ENCODE measurements at places on chromosomes 1 and 21. TPM values are rescaled to one million over a fixed set of nuclear protein-coding genes. Genes with fewer than 3 reads are reported as not detected.

DNA sequence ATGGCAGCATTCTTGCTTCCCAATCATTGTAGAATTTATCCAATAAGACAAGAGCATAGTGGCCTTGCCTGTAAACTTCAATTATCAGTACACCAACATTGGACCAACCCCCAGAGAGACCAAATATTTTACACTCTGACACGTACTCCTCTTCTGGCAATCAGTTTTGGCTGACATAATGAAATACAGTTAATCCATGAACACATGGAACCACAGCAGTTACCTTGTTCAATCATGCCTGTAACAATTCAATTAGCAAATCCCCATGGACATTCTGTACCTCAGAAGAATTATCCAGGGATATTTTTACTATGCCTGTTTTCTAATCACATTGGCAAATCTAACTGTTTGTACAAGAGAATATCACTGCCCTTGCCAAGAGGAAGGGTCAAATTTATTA is 2162.0 kb downstream of the MRPL39 start:
- H3K4me3 ChIP-seq: no peak overlapping the region
- H3K4me1 ChIP-seq: no peaks in the 10 kb centered on the region
- no peaks in the 10 kb centered on the region for H3K27me3 ChIP-seq
- no peaks in the 10 kb centered on the region for H3K36me3 ChIP-seq

GRCh38 chr1:89557956-89558355 is 33.3 kb downstream of the LRRC8B start:
- H3K27me3 ChIP-seq: no peaks in the 10 kb centered on the region
- DNase-seq: no peak
- H3K4me1 ChIP-seq: no peaks in the 10 kb centered on the region
- no peak overlapping the region for H3K4me3 ChIP-seq
- H3K27ac ChIP-seq: no peak overlapping the region

- no peaks in the 10 kb centered on the region for H3K27me3 ChIP-seq
- no peaks in the 10 kb centered on the region for H3K4me1 ChIP-seq
- DNase-seq: no peak
Observed at GRCh38 chr1:183101081-183101480, 77.9 kb downstream of the LAMC1 start.

DNA sequence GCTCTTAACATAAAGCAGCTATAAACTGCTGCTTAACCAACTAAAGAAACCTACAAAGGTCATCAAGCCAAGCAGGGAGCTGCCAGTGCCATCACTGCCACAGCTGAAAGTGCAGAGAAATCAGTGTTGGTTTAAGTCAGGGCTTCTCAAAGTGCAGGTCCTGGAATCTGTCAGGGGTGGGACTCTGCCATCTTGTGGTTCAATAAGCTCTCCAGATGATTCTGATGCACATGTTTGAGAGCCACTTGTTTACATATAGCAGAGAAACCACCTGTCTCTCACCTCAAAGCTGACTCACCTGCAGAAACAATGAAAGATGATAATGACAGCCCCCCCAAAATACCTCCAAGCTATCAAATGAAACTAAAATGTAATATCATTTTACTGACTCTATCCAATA is 49.3 kb downstream of the SH3GLB1 start:
- DNase-seq: no peak
- no peaks in the 10 kb centered on the region for H3K27me3 ChIP-seq
- H3K4me1 ChIP-seq: peaks cover 5% of the 10 kb centered on the region
- H3K36me3 ChIP-seq: no peaks in the 10 kb centered on the region
- H3K27ac ChIP-seq: no peak overlapping the region

DNA sequence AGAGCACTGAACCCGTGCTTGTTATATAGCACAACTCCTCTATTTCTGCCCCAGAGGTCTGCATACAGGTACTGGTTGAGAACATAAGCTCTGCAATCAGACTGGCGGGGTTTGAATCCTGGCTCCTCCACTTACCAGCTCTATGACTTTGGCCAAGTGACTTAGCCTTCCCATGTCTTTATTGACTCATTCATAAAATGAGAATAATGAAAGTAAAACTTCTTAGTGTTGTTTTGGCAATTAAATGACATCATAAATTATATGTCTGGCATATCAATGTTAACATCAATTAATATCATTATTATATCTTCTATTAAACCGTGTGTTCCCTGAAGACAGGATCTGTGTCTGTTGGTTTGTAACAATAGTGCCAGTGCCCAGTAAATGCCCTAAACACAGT is 4.3 kb downstream of the INKA2 start:
- peaks cover 4% of the 10 kb centered on the region for H3K4me1 ChIP-seq
- H3K4me3 ChIP-seq: no peak overlapping the region
- H3K27me3 ChIP-seq: no peaks in the 10 kb centered on the region
- H3K36me3 ChIP-seq: no peaks in the 10 kb centered on the region
- DNase-seq: no peak

LCE2B gene
- not detected for total RNA-seq

TLR5 gene
- total RNA-seq: 16.5 TPM

DNA sequence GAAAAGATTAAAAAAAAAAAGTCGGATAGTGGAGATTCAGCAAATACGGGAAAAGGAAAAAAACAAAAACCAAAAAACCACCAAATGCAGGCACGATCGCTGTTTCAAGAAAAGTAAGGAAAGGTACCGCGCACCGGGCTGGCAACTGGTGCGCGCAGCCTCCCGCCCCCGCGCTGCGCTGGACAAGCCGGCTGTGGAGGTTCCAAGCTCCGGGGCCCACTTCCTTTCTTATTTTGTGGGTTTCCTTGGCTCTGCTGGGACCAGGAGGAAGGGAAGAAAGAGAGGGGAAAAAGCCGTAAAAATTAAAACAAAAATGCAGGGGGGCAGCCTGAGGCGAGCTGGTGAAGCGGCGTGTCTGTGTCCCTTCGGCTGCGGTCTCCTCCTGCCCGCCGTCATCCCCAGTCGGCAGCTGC is 233 bp downstream of the ADAMTS5 start:
- peak overlapping the region; percentile 98 for H3K27ac ChIP-seq
- H3K36me3 ChIP-seq: no peaks in the 10 kb centered on the region
- no peak for DNase-seq
- H3K4me1 ChIP-seq: no peaks in the 10 kb centered on the region
- H3K4me3 ChIP-seq: peak overlapping the region; percentile 74
- no peaks in the 10 kb centered on the region for H3K27me3 ChIP-seq

- H3K27me3 ChIP-seq: no peaks in the 10 kb centered on the region
- H3K27ac ChIP-seq: no peak overlapping the region
- DNase-seq: no peak
- no peaks in the 10 kb centered on the region for H3K4me1 ChIP-seq
- no peaks in the 10 kb centered on the region for H3K36me3 ChIP-seq
Observed at GRCh38 chr21:19832551-19832950, 1165.7 kb upstream of the NCAM2 start.

DNA sequence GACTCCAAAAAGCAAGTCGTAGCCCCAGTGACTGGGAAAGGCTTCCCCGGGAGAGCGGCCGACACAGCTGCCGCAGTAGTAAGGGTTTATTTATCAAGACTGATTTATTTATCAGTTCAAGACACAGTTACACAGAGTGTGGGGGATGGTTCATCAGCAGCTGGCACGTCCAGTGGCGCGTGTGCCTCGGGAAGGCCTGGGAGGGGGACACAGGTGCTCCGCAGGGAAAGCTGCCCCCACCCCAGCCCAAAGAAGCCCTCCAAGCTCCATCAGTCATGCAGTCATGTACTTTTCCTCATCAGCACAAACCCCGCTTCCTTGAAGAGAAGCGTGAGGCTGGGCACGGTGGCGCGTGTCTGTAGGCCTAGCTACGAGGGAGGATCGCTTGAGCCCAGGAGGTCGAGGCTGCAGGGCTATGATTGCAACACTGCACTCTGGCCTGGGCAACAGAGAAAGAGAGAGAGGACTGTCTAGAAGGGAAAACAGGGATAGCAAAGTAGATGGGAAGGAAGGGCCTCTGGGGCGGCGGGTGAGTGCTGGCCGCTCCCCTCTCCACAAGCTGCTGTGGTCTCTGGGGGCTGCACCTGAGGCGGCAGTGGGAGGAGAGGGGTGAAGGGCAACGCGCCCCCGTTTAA is 53.2 kb downstream of the PRKCZ start:
- H3K27me3 ChIP-seq: no peaks in the 10 kb centered on the region
- no peaks in the 10 kb centered on the region for H3K4me1 ChIP-seq
- no peak overlapping the region for H3K27ac ChIP-seq
- DNase-seq: no peak

- H3K4me1 ChIP-seq: no peaks in the 10 kb centered on the region
- no peak for DNase-seq
- H3K27me3 ChIP-seq: no peaks in the 10 kb centered on the region
- no peak overlapping the region for H3K4me3 ChIP-seq
Observed at GRCh38 chr1:98145655-98146054, 224.8 kb upstream of the DPYD start.

DNA sequence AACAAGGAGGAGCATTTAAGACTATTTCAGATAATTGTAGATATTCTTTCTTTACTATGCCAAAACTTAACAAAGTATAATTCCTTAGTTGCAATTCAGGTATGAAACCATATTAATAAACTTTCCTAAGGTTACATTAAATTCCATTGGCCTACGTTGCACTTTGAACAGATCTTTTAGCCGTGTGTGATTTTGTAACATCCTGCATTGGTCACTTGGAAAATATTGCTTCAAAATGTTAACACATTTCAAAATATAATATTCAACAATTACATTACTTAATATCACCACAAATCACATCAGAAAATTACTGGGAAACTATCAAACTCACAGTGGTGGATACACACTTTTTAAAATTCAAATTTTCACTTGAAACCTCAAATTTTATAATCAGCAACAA is 20.2 kb downstream of the ETS2 start:
- no peaks in the 10 kb centered on the region for H3K36me3 ChIP-seq
- no peaks in the 10 kb centered on the region for H3K4me1 ChIP-seq
- DNase-seq: no peak
- no peaks in the 10 kb centered on the region for H3K27me3 ChIP-seq

- no peaks in the 10 kb centered on the region for H3K27me3 ChIP-seq
- no peak for DNase-seq
- H3K36me3 ChIP-seq: no peaks in the 10 kb centered on the region
- no peak overlapping the region for H3K27ac ChIP-seq
- no peaks in the 10 kb centered on the region for H3K4me1 ChIP-seq
Observed at GRCh38 chr1:183967914-183968313, 69.6 kb downstream of the COLGALT2 start.

DNA sequence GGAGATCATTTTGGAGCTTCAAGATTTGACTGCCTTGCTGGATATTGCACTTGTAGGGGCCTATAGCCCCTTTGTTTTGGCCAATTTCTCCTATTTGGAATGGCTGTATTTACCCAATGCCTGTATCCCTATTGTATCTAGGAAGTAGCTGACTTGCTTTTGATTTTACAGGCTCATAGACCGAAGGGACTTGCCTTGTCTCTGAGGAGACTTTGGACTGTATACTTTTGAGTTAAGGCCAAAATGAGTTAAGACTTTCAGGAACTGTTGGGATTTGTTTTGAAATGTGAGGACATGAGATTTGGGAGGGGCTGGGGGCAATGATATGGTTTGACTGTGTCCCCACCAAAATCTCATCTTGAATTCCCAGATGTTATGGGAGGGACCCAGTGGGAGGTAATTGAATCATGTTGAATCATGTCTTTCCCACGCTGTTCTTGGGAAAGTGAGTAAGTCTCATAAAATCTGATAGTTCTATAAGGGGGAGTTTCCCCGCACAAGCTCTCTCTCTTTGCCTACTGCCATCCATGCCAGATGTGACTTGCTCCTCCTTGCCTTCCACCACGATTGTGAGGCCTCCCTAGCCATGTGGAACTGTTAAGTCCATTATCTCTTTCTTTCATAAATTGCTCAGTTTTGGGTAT is 276.1 kb downstream of the LMX1A start:
- no peaks in the 10 kb centered on the region for H3K4me1 ChIP-seq
- H3K36me3 ChIP-seq: no peaks in the 10 kb centered on the region
- no peak overlapping the region for H3K27ac ChIP-seq

DNA sequence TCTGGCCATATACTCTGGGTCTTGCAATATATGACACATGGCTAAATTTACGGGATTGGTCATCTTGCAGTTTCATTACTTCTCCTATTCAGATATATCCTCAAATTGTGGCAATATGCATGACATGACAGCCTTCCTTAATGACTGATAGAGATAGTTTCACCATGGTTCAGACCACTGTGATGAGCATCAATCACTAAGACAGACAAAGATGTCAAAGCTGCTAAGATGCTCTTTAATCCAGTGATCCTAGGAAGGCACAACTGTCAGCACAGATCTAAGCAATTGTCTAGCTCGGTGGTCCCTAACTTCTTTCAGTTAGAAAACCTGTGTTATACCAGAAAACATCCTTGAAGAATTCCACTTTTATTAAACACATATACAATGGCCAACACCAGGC is 70.9 kb upstream of the ADGRL2 start:
- no peaks in the 10 kb centered on the region for H3K36me3 ChIP-seq
- H3K4me1 ChIP-seq: no peaks in the 10 kb centered on the region
- H3K27me3 ChIP-seq: no peaks in the 10 kb centered on the region

DNA sequence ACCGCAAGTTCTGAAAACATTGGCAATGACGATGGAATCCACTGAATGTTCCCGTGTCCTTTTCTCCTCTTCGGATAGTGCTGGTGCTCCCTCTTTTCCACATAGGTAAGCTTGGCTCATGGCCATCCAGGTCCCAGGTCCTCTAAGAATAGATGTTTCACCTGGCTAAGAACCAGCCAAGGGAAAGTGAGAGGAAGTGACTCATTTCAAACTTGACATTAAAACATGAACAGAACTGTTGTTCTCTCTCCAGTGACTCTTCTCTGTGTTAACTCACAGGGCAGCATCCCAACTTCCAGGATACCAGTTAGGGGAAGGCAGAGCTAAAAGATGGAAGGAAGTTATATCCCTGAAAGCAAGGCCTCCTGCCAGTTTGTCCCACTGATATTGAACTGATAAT is 493.8 kb upstream of the CHRM3 start:
- peak; percentile 21 for DNase-seq
- H3K4me3 ChIP-seq: no peak overlapping the region
- no peaks in the 10 kb centered on the region for H3K36me3 ChIP-seq
- H3K27me3 ChIP-seq: no peaks in the 10 kb centered on the region
- H3K27ac ChIP-seq: no peak overlapping the region

GRCh38 chr1:33248244-33248643 is 8.0 kb upstream of the ZNF362 start:
- no peak for DNase-seq
- no peaks in the 10 kb centered on the region for H3K4me1 ChIP-seq
- H3K27ac ChIP-seq: no peak overlapping the region
- H3K4me3 ChIP-seq: no peak overlapping the region
- H3K27me3 ChIP-seq: no peaks in the 10 kb centered on the region
- H3K36me3 ChIP-seq: no peaks in the 10 kb centered on the region

- no peaks in the 10 kb centered on the region for H3K4me1 ChIP-seq
- no peak for DNase-seq
- H3K27ac ChIP-seq: peak overlapping the region; percentile 34
- no peaks in the 10 kb centered on the region for H3K36me3 ChIP-seq
- H3K27me3 ChIP-seq: no peaks in the 10 kb centered on the region
- no peak overlapping the region for H3K4me3 ChIP-seq
Observed at GRCh38 chr1:11178021-11179015, 10.8 kb upstream of the ANGPTL7 start.

- no peaks in the 10 kb centered on the region for H3K27me3 ChIP-seq
- no peak overlapping the region for H3K27ac ChIP-seq
- peak; percentile 70 for DNase-seq
- H3K36me3 ChIP-seq: no peaks in the 10 kb centered on the region
Observed at GRCh38 chr1:19918057-19918456, 5.4 kb downstream of the PLA2G2E start.

- no peaks in the 10 kb centered on the region for H3K27me3 ChIP-seq
- H3K27ac ChIP-seq: no peak overlapping the region
- DNase-seq: no peak
Observed at GRCh38 chr1:68570871-68571270, 74.0 kb upstream of the DEPDC1 start.

GRCh38 chr1:169550294-169550693 is 36.0 kb downstream of the F5 start:
- H3K36me3 ChIP-seq: no peaks in the 10 kb centered on the region
- no peaks in the 10 kb centered on the region for H3K4me1 ChIP-seq
- no peaks in the 10 kb centered on the region for H3K27me3 ChIP-seq
- H3K4me3 ChIP-seq: no peak overlapping the region

Measured in breast epithelium (tissue), 4 donors.